Myocyte (in vitro differentiated cells): ENCODE measurements at places on chromosomes 7 and 10.

GRCh38 chr10:91190388-91190870 is 30.0 kb upstream of the PCGF5 start:
- DNase-seq = peak; percentile 41

DNA sequence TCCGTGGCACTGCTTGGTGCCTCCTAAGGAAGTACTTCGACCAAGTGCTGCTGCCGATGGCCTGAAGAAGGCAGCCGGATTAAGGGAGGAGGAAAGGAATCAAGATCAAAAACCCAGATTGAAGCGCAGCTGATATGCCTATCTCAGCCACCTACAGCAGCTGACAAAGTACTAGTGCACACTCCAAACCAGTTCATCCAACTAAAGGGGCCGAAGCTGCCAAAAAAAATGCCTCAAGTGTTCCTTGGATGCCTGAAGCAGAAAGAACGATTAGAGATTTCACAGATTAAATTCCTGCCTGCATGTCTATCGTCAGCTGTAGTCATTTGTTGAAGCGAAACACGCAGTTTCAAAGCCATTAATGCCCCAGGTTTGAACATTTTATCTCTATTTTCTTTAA is 65.7 kb downstream of the TNRC18 start:
- DNase-seq = no peak

GRCh38 chr7:36599645-36600313 is 124.5 kb downstream of the AOAH start:
- no peak for DNase-seq

GRCh38 chr10:11595395-11595692 is 16.1 kb downstream of the USP6NL start:
- peak; percentile 29 for DNase-seq

DNA sequence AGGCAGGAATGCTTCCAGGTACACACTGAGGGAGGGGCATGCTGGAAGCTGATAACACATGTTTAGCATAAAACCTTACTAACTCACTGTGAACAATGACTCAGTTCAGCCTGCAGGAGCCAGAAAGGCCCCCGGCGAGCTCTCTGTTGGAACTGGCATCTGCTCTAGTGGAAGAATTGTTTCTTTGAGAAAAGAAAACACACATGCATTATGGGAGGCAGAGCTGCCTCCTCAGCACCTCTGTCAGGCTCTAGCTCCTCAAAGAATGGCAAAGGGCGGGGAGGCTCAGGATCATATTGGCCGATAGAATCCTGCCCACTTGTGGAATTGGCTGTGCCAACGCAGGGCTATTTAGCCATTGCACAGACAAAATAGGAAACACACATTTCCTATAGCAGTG is 338.3 kb downstream of the CXCL12 start:
- DNase-seq = no peak

GRCh38 chr10:99809931-99810615 is 27.6 kb downstream of the ABCC2 start:
- DNase-seq = no peak

DNA sequence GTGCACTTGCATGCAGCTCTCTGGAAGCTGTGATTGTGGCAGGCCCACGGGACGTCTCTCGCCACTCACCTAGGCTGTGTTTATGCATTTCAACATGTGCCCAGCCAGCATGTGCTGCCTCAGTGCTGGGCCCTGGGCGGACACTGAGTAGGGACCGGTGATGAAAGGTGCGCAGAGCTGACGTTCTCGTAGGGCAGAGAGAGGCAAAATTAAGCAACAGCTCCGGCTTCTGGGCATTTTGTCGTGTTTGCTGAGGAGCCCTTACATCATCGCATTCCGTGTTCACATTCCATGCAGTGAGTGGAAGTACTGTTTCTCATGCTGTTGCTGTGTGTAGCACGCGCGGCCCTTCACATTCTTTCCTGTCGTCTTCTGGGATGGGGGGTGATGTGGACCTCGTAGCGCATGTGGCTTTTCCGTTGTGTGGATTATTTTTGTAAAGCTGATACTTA is 50.5 kb downstream of the PRF1 start:
- DNase-seq = peak; percentile 62

DNA sequence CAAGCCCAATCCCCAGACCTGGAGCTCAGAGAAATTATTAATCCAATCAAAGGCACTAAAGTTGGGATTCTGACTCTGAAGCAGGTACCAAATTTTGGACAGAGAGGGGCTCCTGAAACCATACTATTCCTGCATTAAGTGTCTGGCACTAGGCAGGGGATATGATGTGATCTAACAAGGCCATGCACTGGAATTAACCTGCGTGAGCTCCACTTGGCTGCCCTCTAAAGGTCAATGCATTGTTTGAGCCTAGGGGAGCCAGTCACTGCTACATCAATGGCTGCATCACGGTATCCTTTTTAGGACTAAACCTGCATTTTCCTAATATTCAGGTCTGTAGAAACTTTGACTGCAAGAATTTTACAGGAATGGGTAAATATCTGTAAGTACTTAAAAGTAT is 42.1 kb downstream of the ST8SIA6 start:
- DNase-seq = no peak

GRCh38 chr7:47389923-47390630 is 191.8 kb downstream of the TNS3 start:
- DNase-seq = no peak

DNA sequence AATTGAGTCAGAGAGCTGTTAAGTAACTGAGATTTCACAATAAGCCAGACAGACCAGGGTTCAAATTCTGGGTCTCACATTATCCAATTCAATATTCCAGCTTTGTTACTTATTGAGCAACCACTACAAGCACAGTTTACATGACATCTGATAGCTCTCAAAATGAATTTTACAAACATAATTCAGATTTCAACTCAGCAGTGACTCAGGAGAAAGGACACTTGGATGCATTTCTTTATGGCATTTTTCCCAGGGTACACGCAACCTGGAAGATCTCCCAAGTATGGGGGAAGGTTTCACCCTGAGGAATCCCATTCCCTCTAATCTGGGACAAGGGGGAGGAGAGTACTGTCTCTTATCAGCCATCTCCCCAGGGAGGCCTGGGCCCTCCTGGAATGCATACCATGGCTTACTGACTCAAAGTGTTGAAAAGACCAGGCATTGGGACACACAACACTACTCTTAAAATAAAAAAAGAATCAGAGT is 102.4 kb downstream of the CFTR start:
- DNase-seq = peak; percentile 77

DNA sequence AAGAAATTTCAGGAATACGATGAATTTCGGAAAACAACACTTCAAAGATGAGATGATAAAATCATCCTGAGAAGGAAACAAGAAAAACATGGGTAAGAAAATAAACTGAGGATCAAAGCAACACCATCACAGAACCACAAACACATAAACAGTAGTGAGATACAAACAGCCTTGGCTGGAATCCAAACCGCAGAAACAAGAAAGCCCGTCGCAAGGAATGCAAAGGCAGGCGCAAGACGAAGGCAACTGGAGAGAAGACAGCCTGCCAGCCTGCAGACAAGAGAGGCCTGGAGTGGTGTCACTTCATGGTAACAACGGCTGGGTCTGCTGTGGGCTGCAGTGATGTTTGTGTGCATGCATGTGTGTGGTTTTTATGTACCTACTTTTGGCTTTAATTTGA is 61.8 kb upstream of the DRGX start:
- no peak for DNase-seq

DNA sequence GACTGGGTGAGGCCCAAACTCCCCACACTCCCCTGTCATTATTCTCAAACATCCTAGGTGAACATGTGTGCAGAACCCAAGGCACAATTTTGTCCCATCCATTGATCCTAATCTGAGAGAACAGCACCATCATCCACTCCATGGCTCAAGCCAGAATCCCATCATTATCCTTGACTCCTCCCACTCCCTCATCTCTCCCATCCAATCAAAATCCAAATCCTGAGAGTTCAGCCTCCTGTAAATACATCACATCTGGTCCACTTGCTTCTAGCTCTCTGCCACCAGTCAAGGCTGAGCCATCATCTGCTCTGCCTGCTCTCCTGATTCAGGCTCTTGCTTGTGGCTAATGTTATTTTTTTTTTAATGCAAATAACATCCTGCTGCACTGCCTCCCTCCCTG is 75.9 kb upstream of the SLF2 start:
- DNase-seq = no peak

GRCh38 chr10:129288999-129289584 is 177.9 kb upstream of the MGMT start:
- no peak for DNase-seq

GRCh38 chr10:87615856-87616255 is 43.8 kb upstream of the PAPSS2 start:
- no peak for DNase-seq
